Cardiac muscle cell (in vitro differentiated cells and primary cell): ENCODE measurements at places on chromosomes 7 and 10.
A peak's percentile ranks its signal among the peaks of the same experiment; 100 is the strongest.

GRCh38 chr10:31419394-31420063 lies 100.5 kb downstream of the ZEB1 start:
- DNase-seq = peak; percentile 55

GRCh38 chr7:67429735-67430134 lies 433.1 kb downstream of the TYW1 start:
- DNase-seq = no peak

DNA sequence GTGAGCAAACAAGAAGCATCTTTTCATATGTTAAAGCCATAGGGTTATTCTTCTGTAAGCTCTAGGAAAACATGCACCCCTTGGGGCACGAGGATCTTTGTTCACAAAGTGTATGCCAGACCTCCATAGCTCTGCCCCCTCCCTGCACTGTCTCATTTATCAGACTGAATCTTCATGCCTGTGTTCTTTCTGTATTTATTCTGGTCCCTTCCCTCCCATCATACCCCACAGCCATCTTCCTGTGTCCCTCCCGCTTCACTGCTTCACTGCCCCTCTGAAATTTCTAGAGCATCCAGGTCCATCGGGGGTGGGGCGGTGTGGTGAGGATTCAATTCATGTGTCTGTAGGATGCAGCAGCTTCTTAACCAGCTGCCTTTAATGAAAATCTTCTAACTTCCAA lies 7.5 kb downstream of the EPHB6 start:
- no peak for DNase-seq

DNA sequence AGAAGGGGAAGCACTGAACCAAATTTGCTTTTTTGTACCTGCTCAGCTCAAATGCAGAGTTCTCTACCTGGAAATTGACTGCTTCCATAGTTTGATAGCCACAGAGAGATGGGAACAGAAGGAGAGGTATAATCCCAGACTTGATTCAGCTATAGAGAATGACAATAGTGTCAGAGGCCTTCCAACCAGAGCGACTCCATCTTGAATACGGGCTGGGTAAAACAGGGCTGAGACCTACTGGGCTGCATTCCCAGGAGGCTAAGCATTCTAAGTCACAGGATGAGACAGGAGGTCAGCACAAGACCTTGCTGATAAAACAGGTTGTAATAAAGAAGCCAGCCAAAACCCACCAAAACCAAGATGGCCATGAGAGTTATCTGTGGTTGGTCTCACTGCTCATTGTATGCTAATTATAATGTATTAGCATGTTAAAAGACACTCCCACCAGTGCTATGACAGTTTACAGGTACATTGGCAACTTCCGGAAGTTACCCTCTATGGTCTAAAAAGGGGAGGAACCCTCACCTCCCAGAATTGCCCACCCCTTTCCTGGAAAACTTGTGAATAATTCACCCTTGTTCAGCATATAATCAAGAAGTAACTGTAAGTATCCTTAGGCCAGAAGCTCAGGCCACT lies 42.7 kb upstream of the ATRNL1 start:
- no peak for DNase-seq

GRCh38 chr7:15557686-15558085 lies 4.1 kb downstream of the AGMO start:
- no peak for DNase-seq

DNA sequence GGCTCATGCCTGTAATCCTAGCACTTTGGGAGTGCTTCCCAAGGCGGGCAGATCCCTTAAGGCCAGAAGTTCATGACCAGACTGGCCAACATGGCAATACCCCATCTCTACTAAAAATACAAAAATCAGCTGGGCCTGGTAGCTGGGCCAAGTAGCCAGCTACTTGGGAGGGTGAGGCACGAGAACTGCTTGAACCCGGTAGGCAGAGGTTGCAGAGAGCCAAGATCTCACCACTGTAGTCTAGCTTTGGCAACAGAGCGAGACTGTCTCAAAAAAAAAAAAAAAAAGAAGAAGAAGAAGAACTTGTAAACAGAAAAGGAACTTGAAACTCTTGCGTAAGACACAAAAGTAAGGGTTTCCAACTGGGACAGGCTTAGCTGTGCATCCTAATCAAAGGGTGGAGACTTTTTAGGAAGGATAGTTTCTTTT lies 5.6 kb upstream of the IFIT2 start:
- DNase-seq = peak; percentile 75

- no peak for DNase-seq
Observed at GRCh38 chr10:22978918-22979317, 51.1 kb downstream of the ARMC3 start.

DNA sequence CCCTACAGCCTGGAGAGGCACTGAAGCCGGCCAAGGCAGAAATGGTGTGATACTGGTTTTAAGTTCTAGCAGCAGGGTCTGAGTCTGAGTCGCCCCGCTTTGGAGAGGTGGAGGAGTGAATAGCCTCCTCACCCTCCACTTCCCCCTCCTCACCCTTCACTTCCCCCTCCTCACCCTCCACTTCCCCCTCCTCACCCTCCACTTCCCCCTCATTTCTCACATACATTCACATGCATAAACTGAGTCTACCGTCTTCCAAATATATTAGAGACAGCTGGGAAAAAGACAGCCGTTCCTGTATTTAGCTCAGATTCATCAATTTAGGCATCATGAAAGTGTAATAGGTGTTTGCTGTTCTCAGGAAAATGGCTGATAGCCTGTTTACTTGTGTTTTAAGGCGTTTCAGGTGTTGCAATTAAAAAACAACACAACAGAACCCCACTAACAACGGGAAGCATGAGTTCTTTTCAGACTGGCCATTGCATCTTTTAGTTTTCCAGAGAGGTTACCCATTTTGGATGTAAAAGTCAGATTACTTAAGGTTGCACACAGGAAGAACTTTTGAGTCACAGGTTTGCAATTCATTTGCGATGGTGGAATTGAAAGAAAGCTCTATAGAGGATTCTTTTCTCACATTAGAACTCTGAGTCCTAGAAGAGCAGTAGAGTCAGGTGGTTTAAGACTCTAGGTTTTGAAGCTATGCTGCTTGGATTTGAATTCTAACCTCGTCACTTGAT lies 861 bp downstream of the NRBF2 start:
- DNase-seq = no peak

DNA sequence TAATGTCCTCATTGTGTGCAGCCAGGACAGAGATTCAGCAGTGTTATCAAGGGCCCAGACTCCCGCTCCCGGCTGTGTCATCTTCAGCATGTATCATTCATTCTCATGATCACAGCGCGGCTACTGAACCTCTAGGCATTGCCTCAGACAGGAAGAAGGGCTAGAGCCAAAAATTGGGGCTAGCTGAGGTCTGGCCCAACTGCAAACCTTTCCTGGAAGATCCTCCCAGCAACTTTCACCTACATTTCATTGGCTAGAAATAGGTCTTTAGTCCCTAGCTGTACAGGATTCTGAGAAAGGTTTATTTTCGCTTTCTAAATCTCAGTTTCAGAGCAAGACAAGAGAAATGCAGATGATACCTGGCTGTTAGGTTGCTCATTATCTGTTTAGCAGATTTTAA lies 81.9 kb downstream of the CREM start:
- DNase-seq = peak; percentile 46

GRCh38 chr10:70549351-70549961 lies 53.1 kb downstream of the PRF1 start:
- no peak for DNase-seq

- DNase-seq = no peak
Observed at GRCh38 chr10:8810677-8811076, 756.2 kb downstream of the GATA3 start.

DNA sequence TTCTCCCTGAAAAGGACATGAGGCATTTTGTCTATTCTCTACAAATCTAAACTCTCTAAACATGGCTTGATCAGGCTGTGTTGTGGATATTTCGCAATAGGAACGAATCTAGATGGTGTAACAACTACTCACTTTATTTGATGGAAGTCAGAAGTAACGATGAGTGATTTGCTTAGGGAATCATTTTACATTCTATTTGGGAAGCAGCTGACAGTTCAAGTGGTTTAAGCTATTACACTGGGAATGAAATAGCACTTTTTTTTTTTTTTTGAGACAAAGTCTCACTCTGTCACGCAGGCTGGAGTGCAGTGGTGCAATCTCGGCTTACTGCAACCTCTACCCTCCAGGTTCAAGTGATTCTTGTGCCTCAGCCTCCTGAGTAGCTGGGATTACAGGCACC lies 44.1 kb downstream of the NPY start:
- no peak for DNase-seq

DNA sequence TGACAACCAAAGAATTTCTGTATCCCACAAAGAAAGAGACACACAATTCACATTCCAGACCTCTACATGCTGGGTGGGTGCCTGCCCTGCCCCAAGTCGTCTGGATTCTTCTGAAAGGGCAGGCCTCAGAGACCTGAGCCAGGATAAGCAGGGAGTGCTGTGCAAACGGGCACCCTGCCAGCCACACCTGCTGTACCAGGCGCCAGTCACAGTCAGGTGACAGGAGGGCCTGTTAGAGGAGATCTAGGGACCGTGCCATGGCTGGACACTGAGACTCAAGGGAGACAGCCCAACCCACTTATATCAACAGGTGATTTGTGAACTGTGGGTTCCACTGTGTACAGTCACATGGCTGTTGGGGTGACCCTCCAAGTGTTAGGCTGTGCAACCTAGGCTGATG lies 103.1 kb upstream of the AFAP1L2 start:
- DNase-seq = no peak

DNA sequence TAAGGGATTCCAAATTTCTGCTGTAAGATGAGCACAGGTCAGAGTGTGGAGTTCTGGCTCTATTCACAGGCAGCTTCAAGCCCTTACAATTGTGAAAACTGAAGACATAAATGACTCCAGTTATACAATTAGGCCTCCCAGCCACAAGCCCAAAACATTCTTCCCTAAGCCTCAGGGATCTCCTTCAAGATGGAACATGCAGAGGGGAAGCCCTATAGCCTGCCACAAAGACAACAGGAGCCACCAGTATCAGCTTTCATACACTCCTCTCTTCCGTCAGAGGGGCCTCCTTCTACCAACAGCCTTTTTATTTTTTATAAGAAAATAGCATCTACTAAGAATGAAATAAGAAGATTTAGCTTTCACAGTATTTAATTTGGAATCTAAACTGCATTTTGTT lies 46.5 kb downstream of the DLD start:
- no peak for DNase-seq

GRCh38 chr10:125911145-125911544 lies 14.8 kb downstream of the FANK1 start:
- no peak for DNase-seq

GRCh38 chr10:127550861-127551260 lies 1.8 kb downstream of the NPS start:
- DNase-seq = no peak

- no peak for DNase-seq
Observed at GRCh38 chr7:134444198-134444960, 14.5 kb downstream of the AKR1B1 start.

DNA sequence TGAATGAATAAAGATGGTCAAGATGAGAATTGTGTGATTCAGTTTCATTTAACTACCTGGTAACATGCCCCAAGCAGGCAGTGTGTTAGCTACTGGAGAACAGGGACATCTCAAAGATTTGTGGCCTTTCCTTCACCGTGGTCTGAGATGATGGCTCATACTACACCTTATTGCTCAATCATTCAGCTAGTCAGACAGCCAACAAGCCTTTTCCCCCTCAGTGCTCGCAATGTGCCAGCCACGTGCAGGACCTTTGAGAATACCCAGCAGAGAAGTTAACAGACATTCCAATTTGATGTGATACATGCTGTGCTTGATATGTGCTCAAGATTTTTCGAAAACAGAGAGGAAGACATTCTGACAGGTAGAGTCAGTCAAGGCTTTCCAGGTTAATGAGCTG lies 562.8 kb downstream of the SUGCT start:
- DNase-seq = no peak

DNA sequence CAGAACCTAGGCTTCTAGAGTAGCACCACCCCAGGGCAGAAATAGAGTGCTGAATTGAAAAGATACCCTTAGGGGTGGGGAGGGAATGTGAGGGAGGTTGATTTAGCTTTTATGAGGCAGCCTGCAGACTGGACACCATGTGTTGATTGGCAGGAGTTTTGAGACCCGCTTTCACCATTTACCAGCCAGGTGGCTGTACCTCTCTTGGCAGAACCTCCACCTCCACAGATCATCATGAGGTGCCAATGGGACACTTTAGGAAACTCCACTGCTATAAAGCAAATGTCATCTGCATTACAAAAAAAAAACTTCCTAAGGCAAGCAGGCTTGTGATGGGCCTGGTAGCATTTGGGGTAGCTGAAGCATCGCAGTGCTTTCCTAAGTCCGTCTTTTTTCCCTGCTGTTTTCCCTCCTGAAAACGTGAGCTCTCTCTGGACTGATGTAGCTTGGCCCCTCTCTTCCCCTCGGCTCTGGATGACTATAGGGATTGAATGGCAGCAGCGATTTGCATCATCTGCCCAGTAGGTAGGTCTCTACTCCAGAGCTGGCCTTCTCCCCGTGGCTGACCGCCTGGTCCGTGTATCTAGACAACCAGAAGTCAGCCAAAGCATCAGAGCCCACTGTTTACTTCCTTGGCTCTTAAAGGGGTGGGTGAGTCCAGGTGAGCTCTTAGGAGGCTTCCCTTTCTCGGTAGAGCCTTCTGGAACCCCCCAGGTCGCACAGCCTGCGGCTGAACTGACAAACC lies 1.3 kb downstream of the PCBD1 start:
- DNase-seq = no peak

DNA sequence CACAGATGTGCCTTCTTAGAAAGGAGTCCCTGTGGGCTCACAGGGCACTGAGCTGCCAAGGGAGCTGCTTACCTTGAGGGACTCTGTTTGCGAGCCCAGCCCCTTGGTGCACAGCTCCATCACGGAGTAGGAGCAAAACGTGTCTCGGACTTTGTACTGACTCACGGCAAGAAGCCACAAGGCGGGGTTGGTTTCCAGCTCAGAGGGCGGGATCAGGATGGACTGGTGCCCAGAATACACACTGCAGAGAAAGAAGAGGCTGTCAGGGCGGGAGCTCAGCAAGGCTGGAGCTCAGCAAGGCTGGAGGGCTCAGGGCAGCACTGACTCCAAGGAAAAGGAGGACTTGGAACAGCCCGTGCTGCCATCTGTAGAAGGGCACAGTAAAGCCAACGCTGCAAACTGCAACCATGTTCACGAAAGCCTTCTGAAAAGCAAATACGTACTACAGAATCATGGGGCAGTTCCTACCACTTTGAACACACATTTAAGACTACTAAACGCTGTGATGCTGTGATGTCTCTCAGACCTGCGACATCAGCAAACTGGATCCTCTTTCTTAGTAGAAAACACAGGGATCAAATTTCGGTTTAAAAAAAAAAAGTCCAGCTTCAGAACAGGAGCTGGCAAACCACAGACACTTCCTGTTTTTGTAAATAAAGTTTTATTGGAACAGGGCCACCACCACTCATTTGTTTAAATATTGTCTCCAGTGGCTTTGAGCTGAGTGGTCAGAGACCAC lies 194.3 kb downstream of the ZMYND11 start:
- peak; percentile 96 for DNase-seq

GRCh38 chr10:49649936-49650723 lies 29.3 kb upstream of the C10orf53 start:
- DNase-seq = no peak

DNA sequence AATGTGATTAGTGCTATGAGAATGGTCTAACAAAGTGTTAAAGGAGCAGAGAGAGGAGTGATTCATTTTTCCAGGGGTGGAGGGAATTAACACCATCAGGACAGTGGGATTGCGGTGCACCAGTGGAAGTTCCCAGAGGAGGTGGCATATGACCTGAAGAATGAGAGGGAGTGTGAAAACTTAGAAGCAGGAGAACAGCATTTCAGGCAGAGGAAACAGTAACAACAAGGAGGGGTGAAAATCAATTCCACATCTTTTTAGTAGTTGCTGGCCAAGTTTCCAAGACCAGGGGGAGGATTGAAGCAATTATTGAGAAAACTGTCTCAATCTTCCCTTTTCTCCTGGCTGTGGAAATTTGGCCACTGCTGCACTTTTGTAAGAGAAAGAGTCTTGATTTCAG lies 23.7 kb upstream of the CCDC172 start:
- no peak for DNase-seq

GRCh38 chr10:77290528-77291155 lies 347.0 kb downstream of the KCNMA1 start:
- DNase-seq = peak; percentile 64
